ENCODE measurements at places on chromosomes 13 and 19.
A peak's percentile ranks its signal among the peaks of the same experiment; 100 is the strongest.

- no peak for DNase-seq
Observed at GRCh38 chr13:92864584-92865284, 361.9 kb upstream of the GPC6 start.

DNA sequence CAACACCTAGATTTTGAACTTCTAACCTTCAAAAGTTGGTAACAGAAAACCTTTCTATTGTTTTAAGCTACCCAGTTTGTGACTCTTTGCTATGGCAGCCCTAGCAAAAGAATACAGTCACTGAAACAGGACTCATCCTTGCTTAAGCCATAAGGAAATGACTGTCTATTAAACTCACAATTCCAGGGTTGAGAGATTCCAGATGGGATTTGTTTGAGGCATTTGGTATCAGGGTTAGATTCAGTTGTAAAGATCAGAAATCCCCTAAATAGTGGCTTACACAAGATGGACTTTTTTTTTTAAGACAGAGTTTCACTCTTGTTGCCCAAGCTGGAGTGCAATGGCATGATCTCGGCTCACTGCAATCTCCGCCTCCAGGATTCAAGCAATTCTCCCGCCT, 41.1 kb upstream of the RGCC start:
- no peak for DNase-seq

- peak; percentile 50 for DNase-seq
Observed at GRCh38 chr19:49570997-49571676, 9.2 kb downstream of the NOSIP start.

GRCh38 chr13:46698910-46699460, 98.0 kb downstream of the ESD start:
- no peak for DNase-seq

GRCh38 chr13:112059457-112060281, 7.3 kb upstream of the SOX1 start:
- DNase-seq, result no peak

DNA sequence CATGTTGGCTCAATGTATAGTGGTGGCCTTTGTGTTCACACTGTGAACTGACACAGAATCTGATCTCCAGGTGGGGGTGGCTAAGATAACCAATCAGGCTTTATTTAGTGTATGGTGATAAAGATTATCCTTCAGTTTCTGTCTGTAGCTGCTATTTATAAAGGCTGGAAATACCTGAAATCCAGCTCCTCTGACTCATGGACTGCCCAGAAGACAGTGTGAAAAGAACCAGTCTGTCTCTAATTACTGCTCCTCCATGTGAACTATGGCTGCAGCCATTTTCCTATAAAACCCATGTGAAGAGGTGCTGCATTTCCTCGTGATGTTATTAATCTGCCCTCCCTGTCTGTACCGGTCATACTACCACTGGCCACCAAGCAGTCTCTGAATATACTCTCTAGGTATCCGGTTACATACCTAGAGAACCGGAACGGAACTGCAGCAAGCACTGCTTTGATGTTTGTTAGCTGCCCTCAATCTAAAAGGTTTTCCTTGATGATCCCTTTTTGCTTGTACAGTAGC, 238.0 kb downstream of the LHFPL6 start:
- no peak for DNase-seq

DNA sequence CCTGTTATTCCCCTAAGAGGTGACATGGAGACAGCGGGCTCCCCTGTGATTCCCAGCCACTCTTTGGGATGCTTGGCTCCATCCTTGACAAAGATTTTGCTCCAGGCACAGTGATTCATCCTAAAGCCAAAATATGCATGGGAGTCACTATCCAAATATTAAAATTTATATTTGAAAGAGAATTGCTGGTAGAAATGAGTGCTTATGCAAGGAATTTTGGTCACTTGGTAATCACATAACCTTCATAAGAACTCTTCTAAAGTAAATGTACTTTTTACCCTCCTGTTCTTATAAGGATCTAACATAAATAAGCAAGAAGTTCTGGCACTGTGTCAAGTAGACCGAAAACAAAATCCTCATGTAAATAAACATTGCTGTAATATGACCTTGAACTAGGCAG, 385.8 kb downstream of the ITGBL1 start:
- DNase-seq, result no peak

GRCh38 chr19:35730326-35730725, 11.9 kb downstream of the IGFLR1 start:
- no peak for DNase-seq

Data from activated CD4-positive, alpha-beta T cell treated with anti-CD3 and anti-CD28 coated beads for 4 hours (primary cell).